ENCODE measurements at places on chromosomes 2 and 18.

GRCh38 chr2:30034052-30034775 is 112.6 kb upstream of the YPEL5 start:
- DNase-seq = no peak

DNA sequence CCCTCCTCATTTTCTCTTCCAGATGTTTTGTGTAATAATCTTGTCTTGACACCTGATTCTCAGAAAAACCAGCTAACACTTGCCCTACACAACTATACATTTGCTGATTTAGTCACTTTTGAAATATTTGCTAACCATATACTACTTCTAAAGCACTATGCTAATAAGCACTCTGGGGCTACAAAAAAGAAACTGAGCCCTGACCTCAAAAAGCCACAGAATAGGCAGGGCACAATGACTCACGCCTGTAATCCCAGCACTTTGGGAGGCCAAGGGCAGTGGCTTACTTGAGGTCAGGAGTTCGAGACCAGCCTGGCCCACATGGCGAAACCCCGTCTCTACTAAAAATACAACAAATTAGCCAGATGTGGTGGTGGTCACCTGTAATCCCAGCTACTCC is 266.0 kb downstream of the RAD51AP2 start:
- DNase-seq = no peak

DNA sequence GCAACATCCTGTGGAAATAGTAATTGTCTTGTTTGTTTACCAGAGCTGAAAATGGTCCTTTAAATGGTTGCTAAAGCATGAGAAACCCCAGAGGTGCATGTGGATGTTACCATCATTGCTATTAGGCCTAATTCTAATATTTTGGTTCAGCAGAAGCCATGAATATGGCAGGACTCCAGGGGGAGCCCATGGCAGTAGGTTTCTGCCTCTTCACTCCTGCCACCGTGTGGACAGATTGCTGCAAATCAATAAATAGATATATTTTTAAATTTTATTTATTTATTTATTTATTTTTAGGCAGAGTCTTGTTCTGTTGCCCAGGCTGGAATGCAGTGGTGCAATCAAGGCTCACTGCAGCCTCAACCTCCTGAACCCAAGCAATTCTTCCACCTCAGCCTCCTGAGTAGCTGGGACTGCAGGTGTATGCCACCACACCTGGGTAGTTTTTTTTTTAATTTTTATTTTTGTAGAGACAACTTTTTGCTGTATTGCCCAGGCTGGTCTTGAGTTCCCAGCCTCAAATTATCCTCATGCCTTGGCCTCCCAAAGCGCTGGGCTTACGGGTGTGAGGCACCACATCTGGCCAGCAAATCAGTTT is 54.9 kb upstream of the CAPN13 start:
- no peak for DNase-seq

DNA sequence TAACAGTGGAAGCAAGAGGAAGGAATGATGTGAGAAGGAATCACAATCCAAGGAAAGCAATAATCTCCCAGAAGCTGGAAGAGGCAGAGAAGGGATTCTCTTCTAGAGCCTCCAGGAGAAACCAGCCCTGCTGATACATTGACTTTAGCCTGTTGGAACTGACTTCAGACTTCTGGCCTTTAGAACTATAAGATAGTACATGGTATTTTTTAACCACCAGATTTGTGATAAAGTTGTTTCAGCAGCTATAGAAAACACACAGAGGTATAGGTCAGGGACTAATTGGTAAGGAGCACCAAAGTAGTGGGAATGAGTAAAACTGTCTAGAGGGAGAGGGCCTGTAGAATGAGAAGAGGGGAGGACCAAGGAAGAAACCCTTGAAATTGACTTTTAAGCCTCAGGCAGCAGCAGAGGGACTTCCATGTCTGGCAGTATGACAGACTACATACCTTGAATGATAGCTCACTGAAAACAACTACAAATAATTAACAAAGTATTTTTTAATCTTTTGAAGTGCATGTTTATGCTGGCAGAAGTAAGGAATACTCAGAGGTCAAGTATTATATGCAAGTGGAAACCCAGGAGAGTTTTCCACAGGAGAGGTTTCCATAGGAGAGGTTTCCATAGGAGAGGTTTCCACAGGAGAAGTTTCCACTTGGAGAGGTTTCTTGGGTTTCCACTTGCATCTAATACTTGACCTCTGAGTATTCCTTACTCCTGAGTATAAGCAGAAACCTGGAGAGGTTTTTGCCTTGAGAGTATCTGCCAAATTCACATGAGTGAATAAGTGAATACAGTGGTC is 33.8 kb upstream of the TMEM17 start:
- no peak for DNase-seq

DNA sequence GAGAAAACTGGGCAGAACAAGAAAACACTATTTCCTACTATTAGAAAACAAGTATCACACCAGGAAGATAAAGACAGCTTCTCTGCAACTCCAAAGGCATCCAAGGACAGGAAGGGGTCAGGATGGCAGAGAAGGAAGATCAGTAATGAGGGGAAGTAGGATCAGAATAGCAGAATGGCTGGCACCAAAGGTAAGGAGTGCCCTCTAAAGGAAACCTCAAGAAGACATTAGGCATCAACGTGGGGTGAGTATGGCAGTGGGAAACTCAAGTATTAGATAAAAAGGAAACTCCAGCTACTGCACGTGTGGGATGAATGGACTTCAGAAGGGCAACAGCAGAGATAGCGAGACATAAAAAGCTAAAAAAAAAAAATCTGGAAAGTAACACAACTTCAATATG is 25.9 kb downstream of the HDLBP start:
- no peak for DNase-seq

GRCh38 chr18:286515-287310 is 18.9 kb upstream of the THOC1 start:
- DNase-seq = no peak

DNA sequence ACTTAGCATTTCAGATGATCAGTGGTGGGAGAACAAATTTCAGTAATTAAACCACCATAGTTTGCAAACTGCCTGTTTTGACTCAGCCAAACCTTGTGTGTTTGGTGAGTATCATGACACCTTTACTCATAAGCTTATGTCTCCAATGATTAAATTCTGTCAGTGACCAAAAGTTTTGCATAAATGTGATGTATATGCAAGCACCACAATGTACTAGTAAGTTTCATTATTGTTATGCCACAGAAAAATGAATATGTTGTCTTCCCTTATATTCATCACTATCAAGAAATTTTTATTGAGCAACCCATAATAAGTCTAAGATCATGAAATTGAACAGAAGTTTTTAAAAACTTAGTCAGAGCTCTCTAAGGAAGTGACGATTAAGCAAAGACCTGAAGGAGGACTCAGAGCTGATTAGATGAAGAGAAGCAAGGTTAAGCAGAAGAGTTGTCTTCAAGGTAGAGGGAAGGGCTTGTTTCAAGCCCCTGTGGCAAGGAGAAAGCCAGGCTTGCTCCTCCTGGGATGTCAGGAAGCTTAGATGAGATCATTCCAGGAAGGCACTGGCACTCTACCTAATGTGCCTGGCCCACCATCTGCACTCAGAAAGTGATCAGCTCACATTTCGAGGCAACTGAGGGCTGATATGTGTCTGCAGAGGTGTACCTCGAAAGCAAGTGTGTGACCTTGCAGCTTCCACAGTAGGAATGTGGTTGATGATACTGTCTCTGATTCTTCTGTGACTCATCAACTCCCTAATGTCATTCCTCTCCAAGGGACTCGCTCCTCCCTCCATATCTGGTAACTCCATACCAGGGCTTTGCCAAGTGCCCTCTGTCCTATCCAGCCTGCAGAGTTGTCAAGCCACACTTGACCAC is 54.7 kb downstream of the KCTD18 start:
- no peak for DNase-seq

- no peak for DNase-seq
Observed at GRCh38 chr2:35168351-35168750, 1187.2 kb upstream of the CRIM1 start.

- DNase-seq = no peak
Observed at GRCh38 chr2:145572238-145572637, 1052.3 kb upstream of the ZEB2 start.

DNA sequence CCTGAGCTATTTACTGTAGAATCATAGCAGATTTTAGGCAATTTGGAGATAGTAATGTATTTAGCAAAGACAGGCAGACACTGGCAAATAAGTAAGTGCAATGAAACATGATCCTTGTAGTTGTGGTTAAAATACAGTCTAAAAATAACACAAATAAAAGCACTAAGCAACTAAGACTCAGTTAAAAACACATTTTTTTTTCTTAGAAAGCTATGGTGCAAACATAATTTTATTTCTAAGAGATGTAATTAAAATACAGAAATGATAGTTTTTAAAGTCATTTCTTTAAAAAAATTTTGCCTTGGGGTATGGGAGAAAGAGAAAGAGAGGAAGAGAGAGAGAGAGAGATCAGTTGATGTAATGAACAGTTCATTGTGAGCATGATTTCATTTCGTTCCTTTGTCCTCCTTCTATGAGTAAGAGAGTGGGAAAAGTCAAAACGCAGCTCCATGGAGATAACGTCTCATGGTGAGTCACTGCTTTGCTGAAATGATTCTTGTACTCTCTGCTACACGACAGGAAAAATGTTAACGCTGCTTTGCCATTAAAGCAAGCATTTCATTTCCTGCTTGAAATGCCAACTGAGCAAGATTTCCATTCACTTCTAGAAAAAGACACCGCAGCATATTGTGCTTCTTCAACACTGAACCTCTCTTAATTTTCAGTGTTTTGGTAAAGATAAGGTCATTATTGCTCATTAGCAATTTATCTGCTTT is 61.3 kb upstream of the PGAP1 start:
- DNase-seq = no peak
